ENCODE measurements at places on chromosomes 5 and 9. TPM values are rescaled to one million over a fixed set of nuclear protein-coding genes. Genes with fewer than 3 reads are reported as not detected.
A peak's percentile ranks its signal among the peaks of the same experiment; 100 is the strongest.

DNA sequence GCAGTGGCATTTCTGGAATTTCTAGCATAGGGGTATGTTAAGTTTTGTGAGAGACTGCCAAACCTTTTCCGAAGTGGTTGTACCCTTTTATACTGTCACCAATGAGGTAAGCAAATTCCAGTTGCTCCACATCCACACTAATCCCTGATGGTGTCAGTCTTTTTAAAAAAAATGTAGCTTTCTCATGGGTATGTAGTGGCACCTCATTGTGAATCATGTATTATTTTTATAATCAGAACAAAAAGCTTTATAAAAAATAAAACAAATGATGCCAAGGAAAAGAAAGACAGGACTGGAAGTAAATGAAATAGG is 93.4 kb upstream of the CLINT1 start:
- DNase-seq = no peak

DNA sequence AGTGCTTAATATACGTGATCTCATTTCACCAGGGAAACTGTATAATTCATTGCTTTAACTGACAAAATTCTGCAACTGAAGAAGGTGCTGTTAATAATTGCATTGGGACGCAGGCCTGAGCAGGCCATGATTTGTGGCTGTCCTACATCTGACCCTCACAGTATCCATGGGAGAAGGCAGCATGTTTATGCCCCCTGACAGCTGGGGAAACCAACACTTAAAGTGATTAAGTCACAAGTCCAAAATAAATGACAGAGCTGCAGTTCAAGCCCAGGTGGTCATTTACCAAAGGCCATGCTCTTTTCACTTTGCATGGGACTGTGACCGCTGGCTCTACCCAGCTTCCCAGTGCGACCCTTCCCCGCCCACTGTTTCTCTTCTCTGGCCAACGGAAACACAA is 30.5 kb upstream of the KCNMB1 start:
- no peak for DNase-seq

- DNase-seq = no peak
Observed at GRCh38 chr9:127132921-127133647, 10.6 kb upstream of the ANGPTL2 start.

GRCh38 chr5:148915224-148915817 is 88.9 kb downstream of the ADRB2 start:
- no peak for DNase-seq

DNA sequence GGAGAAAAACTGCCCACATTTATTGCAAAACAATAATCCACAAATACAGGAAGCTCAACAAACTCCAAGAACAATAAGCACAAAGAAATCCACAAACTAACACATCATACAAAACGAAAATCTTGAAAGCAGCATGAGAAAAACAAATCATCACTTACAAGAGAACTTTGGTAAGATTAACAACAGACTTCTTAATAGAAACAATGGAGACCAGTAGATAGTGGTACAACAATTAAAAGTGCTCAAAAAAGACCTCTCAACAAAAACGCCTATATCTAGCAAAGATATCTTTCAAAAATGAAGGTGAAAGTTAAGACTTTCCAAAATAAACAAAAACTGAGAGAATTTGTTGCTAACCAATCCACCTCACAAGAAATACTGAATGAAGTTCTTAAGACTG is 38.4 kb downstream of the CDKL3 start:
- no peak for DNase-seq

DNA sequence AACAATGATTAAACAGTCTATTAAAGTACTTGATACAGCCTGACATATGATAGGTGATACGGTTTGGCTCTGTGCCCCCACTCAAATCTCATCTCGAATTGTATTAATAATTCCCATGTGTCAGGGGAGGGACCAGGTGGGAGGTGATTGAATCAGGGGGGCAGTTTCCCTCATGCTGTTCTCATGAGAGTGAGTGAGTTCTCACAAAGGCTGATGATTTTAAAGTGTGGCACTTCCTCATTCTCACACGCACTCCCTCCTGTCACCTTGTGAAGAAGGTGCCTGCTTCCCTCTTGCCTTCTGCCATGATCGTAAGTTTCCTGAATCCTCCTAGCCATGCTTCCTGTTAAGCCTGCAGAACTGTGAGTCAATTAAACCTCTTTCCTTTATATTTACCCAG is 40.1 kb upstream of the TARS1 start:
- no peak for DNase-seq

DNA sequence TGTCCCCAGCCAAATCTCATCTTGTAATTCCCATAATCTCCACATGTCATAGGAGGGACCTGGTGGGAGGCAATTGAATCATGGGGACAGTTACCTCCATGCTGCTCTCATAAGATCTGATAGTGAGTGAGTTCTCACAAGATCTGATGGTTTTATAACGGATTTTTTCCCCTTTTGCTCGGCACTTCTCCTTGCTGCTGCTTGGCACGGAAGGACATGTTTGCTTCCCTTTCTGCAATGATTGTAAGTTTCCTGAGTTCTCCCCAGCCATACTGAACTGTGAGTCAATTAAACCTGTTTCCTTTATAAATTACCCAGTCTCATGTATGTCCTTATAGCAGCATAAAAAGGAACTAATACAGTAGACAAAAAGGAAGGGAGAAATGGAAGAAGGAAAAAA is 76.7 kb upstream of the CCNG1 start:
- DNase-seq = no peak

DNA sequence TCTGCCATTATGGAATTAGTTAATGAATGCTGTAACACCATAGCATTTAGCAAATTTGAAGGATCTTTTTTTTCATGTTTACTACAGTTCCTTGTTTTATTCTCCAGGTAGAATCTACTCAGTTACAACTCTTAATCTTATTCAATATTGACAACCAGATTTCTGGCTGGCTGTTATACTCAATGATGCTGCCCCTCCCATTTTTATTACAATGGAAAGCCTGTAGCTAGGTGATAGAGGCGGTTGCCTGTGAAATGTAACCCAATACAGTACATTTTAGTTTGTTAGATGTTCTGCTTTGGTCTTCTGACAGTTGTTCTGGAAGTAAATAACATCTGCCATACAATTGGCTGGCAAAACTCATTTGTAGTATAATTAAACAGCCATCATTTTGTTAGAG is 294.2 kb downstream of the DMRTA1 start:
- DNase-seq = no peak

DNA sequence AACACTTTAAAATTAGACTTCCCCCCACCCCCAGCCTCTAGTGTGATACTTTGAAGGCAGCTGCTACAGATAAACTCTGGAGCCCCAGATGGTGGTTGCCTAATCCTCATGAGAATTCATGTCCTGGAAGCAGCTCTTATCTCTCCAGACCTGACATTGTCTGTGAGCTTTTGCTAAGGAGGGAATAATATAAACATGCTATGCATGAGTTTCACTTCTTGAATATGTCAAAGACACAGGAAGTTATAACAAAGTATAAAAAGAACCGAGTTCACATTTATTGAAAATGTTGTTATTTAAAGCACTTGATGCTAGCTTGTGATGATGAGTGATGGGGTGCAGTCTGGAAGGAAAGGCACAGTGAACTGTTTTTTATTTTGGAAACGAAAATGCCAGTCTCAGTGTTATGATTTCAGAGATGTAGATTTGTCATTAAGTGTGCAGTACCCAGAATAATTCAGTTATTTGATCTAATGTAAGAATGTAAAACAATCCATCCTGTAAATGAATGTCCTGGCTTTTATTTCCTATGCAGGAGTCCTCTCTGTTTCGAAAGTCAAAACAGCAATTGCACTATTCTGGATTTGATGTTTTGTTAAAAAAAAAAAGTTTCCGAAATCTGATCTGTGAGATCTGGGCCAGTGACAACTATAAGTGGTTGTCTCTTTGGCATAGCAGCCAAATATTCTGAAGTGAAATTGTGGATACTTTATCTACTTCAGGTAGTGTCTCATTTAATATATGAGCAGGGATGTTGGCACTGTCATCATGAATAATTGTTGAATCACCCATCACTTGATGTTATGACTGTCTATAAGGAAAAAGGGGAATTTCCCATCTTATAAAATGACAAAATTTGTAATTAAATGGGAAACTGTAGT is 77.0 kb downstream of the ZCCHC7 start:
- no peak for DNase-seq

DNA sequence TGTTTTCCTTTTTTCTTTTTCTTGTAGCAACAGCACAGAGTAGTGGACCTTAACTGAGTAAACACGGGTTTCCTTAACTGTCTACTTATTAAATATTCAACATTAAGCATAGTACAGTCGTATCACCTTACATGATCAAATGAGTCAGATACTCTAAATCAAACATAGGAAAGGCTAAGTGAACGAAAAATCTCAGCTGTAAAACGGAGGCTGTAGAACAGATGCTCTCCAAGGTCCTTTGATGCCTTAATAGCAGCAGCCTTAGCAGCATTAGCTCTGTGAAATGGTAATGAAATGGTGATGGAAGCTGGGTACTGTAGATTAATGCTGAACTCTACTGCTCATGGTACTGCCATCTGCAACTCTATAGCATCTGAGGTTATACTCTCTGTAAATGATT is 1433.3 kb upstream of the C9orf72 start:
- no peak for DNase-seq

DNA sequence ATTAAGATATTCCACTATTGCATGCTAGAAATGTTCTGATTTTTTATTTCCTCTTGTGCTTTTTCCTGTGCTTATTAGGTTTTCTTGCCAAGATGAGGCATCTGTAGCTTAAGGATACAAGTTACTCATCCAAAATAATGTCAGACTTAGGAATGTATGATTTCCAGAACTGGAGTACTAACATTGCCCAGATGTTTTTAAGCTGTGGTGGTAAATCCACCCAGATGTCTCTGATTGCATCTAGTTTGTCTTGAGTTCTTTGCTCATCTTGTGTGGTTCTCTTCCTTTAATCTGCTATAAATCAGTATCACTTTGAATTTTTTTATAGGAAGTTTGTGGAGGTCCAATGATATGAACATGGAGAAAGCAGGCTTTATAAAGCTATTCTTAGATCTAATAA is 337.5 kb upstream of the ZNF608 start:
- no peak for DNase-seq

- DNase-seq = no peak
Observed at GRCh38 chr9:113261917-113262671, 13.3 kb downstream of the CDC26 start.

DNA sequence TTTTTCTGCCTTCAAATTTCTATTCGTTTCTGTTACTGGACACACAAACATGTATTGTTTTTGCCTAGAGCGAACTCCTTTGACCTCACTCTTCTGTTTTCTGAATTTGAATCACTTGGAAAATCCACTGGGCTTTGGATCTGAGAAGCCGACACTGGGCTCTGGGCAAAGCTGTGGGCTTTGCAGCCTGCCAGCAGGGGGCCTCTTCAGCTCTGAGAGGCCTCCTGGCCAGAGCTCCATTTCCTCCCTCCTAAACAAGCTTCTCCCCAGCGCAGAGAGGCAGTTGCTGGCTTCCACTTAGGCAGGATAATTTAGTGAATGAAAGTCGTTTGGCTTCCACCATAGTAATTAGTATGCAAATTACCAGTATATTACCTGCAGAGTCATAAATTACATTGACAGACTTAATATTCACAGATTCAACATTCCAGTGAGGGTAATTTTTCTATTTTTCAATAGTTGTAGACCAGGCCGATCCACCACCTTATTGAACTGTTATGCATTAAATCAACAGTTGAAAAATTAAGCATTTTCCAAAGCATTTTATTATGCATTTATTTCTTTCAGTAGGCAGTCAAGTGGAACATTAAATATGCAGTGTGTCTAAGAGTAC is 104.0 kb upstream of the ZNF366 start:
- no peak for DNase-seq

- DNase-seq = no peak
Observed at GRCh38 chr9:113299800-113300292, 3.3 kb downstream of the RNF183 start.

DNA sequence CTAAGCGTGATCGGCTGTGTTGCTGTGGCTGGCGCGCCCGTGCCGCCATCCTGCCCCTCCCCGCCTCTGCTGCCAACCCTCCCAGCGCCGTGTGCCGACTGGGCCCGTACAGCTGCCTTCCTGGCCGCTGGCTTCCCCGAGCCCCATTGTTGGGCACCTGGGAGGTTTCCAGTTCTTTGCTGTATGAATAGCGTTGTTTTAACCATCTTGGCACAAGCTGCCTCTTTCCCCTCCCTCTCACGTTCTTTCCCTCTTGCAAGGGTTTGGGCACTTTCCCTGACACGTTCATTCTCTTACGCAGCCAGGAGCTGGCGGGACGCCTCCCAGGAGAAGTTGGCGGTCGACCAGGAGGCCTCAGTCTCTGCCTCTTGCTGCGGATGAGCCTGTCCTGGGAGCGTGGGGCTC is 43.1 kb upstream of the RXRA start:
- peak; percentile 69 for DNase-seq

DNA sequence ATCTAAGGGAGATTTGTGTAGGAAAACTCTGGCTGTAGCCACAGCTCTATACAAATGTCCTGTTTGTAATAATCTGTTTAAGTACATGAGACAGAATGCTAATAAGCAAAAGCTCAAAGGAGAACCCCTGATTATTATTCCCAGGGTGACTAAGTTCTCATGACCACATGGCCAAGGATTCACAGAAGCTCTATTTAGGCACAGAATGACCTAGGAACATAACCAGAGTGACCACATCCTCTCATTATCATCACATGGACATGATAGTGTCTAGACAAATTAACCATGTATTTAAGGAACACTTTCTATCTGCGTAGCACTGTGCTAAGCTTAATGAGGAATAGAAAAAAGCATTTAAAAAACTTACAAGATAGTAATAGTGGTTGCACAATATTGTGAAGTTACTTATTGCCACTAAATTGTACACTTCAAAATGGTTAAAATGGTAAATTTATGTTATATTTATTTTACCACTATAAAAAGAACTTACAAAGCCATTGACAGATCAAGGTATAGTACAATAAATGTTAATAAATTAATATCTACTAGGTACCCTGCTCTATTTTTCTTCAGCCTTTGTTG is 56.3 kb downstream of the STX17 start:
- DNase-seq = no peak

The ANKRD18A gene
- polyA plus RNA-seq = 4.4 TPM

The SLC34A1 gene
- 0.26 TPM for polyA plus RNA-seq

The CLTA gene
- 218 TPM for polyA plus RNA-seq

The ZCCHC7 gene
- 26.0 TPM for polyA plus RNA-seq

The PDCD1LG2 gene
- 0.11 TPM for polyA plus RNA-seq
